ENCODE measurements at places on chromosomes 13 and 19.

DNA sequence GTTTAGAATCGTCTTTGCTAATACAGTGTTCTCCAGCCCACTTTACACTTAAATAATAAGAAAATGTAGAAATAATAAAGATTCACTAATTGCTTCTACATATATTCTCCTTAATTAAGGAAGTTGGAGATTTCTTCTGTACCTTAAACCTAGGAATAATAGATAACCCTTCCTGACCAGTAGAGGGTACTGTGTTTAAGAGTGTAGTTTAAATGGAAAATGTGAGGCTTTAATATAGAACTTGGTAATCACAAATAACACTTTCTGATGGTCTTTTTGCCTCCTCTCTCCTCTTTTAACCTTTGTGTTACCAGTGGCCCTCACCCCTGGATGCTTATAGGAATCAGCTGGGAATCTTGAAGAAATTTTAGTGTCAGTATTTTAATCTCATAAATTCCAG is 20.7 kb downstream of the POMP start:
- DNase-seq = no peak

DNA sequence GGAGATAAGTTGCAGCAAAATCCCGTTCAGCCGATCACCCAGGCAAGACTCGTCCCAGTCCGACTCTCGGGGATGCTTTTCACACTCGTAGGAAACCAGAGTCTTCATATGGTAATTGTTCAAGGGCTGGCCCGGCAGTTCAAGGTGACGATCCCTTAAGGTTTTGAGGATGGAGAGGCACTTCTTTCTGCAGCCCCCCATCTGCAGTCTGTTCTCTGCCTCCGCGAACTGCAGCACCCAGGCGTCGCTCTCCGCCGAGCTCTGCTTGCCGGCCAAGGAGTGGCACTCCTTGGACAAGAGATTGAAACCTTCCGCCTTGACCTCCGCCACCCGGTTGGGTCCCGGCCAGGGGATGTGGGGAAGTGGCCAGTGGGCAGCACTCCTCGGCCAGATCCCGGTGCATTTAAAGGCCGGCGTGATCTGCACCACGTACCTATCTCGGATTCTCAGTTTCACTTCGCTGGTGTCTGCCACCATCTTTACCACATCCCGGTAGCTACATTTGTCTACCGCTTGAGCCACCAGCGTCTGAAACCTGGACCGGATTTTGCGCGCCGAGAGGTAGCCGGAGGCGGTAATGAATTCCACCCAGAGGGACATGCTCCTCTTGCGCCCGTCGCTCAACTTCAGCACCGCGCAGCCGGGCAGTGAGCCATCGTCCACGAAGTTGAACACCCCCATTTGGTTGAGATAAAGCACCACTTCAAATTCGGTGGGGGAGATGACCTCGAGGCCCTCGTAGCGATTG is 1.1 kb downstream of the MAB21L1 start:
- DNase-seq = no peak

- no peak for DNase-seq
Observed at GRCh38 chr13:66689037-66689619, 541.0 kb downstream of the PCDH9 start.

GRCh38 chr19:58368561-58369360 is 6.2 kb upstream of the ZNF497 start:
- no peak for DNase-seq

DNA sequence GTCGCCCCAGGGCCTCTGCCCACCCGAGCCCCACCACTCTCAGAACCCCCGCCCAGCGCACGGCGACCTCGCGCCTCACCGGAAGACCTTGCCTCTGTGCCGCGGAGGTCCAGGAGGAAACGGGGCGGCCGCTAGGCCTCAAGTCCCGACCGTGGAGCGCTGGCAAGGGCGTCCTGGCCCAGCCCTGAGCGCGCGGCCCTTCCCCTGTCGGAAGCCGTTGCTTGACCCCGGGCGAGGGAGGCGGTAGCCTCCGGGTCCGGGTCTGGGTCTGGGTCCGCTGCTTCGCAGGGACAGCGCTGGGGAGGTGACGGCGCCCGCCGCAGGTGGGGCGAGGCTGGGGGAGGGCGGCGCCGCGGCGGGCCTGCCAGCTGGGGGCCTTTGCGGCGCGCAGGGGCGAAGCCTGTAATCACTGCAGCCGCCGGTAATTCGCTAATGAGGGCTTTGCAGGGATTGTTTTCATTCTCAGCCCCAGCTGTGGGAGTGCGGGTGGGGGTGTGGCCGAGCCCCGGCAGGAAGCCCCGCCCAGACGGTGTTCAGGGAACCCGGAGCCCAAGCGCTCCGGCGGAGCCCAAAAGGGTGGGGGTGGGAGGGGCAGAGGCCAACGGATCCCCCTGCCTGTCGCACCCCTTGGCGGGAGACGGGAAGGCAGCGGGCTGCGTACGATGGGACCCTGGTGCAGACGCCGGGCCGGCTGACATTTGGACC is 8.6 kb downstream of the C19orf25 start:
- peak; percentile 81 for DNase-seq

DNA sequence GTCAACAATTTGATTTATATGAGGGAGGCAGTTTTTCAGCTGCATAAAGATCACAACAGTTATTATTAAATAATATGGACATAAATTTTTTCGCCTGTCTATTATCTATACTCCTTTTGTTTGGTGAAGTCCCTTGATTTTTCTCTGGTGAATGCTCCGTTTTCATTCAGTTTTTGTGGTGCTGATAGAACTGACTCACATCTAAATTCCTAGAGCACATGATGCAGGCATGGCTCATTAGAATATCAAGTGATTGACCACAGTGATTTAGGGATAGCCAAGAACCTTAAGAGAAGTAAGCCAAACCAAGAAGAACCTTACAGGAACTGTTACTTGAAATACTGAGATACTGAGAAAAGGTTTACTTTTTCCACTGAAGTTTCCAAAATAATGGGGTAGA is 208.9 kb downstream of the PRR20E start:
- no peak for DNase-seq

DNA sequence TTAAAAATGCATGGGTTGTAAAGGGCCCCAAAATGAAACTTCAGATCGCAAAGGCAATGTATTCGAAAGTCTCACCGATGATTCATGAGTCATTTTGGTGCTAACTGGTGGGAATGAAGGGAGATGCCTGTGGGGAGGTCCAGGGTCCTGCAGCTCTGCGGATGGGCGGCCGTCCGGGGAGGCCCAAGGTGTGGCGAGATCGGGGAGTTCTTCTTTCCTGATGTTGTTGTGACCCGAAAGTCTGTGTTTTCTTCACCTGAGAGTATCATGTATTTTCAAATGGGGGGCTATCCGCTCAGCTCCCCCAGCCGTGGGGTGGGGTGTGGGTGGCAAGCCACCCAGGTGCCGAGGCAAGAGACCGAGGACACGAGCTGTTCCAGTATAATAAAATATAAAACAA is 36.5 kb downstream of the TFDP1 start:
- DNase-seq = no peak

DNA sequence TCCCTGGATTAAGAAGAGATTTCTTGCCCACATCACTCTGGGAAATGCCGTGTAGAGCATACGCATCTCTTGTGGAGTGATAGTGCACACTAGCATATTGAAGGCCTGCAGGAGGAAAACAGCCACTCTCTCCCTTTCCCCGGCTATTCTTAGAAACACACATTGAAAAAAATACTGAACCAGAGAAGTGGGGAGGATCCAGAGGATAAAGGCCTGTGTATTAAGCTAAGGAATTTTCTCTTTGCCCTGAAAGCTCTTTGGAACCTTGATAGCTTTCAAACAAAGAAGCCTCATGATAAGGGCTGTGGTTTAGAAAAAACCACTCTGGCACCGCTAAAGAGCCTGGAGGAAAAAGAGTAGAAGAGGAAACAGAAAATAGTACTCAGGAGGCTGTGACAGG is 386.1 kb upstream of the NBEA start:
- no peak for DNase-seq

GRCh38 chr13:99087098-99087953 is 109.5 kb upstream of the DOCK9 start:
- peak; percentile 94 for DNase-seq

DNA sequence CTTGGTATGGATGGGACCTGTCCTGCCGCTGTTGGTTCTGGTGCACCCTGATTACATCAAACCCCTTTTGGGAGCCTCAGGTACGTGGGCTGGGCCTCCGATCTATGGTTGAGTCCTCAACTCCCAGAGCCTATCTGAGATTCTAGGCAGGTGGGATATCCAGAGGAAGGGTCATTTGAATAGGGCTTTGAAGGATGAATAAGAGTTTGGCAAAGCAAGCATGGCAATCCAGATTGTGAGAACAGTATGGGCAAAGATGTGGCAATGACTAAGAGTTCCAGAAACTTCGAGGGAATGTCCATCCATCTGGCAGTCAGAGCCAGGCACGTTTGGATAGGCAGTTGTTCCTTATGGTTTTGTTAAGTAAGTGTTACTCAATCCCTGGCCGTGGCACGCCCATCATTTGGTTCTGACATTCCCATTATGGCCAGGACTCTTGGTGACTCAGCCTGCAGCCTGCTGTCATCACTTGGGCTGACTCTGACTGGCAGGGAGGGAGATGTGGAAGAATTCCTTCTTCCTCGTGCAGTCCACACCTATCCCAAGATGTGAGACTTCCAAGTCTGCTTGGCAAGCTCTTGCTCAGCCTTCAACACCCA is 21.5 kb downstream of the CYP4F22 start:
- DNase-seq = no peak

- DNase-seq = no peak
Observed at GRCh38 chr19:41510484-41510883, 65.5 kb upstream of the CEACAM21 start.

GRCh38 chr13:24716011-24716410 is 35.8 kb downstream of the ATP12A start:
- DNase-seq = no peak

GRCh38 chr13:36211567-36211966 is 2.8 kb downstream of the SOHLH2 start:
- DNase-seq = no peak

DNA sequence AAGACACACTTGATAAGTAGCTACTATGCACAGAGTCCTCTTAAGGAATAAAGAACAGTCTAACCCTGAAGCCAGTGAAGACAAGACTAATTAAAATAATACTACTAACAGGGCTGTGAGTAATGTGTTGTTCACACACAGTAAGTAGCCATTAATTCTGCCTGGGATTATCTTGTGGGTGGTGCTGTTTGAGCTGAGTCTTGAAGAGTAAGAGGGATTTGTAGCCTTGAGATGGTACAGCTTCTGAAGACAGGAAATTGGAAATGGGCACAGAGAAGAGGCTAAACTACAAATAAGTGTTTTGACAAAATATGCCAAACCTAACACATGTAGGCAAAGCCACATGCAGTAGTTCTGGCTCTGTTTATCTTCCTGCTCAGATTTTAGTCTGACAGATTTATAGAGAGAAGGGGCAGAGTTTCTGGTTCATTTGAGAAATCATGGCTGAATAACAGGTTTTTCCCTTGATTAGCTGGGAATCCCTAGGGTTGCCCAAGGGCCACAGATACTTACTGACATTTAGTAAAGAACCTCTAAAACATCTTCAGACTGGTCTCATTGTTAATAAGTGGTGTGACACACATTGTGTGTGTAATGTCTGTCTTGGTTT is 38.0 kb downstream of the ITGBL1 start:
- no peak for DNase-seq

GRCh38 chr13:46728777-46729176 is 68.2 kb downstream of the ESD start:
- DNase-seq = peak; percentile 13

- DNase-seq = no peak
Observed at GRCh38 chr19:33212436-33213172, 13.0 kb downstream of the SLC7A10 start.

GRCh38 chr13:111974341-111974640 is 92.7 kb upstream of the SOX1 start:
- no peak for DNase-seq

- DNase-seq = no peak
Observed at GRCh38 chr13:66305961-66306617, 924.0 kb downstream of the PCDH9 start.

DNA sequence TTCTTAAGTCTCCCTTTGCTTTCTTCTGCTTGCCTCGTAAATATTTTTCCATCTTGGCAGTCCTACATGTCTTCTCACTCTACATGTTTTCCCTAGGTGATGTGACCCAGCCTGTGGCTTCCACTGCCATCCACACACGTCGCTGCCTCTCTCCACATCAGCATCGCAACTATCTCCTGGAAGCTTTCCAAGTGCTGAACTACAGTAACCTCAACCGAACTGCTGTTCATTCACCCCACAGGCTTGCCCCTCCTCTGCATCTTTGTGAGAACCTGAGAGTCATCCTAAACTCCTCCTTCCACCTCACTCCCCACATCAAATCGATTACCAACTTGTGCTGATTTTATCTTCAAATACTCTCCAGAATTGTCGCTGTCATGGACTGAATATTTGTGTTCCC is 41.2 kb upstream of the USPL1 start:
- DNase-seq = peak; percentile 44

- DNase-seq = no peak
Observed at GRCh38 chr19:40547836-40548235, 28.8 kb upstream of the SHKBP1 start.

DNA sequence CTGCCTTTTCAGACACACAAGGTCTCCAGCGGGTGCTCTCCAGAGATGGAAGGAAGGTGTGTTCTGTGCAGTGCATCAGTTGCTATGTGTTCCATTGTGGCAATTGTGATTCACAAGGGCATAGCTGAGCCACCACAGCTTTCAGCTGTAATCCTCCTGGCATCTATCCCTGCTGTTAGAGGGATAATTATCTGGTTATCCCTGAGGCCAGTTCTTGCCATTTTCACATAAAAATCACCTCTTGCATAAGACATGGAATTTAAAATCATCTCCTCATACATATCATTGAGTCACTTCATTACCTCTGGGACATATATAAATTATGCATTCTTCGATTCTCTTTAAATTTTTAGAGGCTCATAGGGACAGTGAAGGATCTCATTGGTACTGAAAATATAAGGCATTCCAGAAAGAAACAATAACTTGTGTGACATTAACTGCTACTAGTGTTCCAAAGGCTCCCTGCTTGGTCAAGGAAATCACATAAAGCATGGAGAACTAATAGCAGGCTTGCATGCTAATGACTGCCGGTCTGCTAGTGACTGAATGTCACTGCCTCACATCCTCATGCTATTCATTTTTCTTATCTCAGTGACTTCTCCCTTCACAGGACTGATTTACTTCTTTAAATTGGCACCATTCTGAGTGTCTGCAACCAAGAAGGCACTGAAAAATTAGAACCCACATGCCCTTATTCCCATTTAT is 214.0 kb downstream of the ENOX1 start:
- DNase-seq = no peak

GRCh38 chr13:44307255-44307654 is 66.4 kb upstream of the SERP2 start:
- no peak for DNase-seq

GRCh38 chr13:97212601-97213040 is 9.5 kb upstream of the MBNL2 start:
- no peak for DNase-seq

DNA sequence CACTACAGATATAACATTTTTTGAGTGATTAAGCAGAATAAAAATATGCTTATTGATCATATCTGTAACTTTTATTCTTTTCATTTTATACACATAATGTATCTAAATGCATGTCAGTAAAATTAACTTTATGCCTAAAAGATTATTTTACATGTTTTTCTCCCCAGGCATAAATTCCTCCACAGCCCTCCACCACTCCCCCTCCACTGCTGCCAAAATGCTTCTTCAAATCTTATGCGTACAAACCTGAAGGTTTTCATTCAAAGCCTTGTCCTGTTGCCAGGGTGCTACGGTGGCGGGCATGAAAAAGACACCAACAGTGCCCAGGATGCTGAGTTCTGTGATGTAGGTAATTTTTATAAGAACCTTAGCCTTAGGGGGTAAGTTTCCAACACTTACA is 52.9 kb downstream of the PARP4 start:
- no peak for DNase-seq

GRCh38 chr13:45521297-45521696 is 56.6 kb downstream of the COG3 start:
- no peak for DNase-seq

GRCh38 chr19:45883881-45884681 is 1.9 kb downstream of the IRF2BP1 start:
- DNase-seq = no peak

Measured in activated naive CD4-positive, alpha-beta T cell treated with Interleukin-2 at 50 U/mL for 16 hours (primary cell).